T-helper 17 cell (primary cell): ENCODE measurements at places on chromosomes 12 and 14. TPM values are rescaled to one million over a fixed set of nuclear protein-coding genes. Genes with fewer than 3 reads are reported as not detected.

GRCh38 chr14:96631621-96632362 lies 129.6 kb downstream of the PAPOLA start:
- H3K27me3 ChIP-seq: peaks cover 10% of the 10 kb centered on the region
- H3K36me3 ChIP-seq: no peaks in the 10 kb centered on the region
- no peak overlapping the region for H3K27ac ChIP-seq
- no peak for DNase-seq
- H3K4me3 ChIP-seq: no peak overlapping the region

DNA sequence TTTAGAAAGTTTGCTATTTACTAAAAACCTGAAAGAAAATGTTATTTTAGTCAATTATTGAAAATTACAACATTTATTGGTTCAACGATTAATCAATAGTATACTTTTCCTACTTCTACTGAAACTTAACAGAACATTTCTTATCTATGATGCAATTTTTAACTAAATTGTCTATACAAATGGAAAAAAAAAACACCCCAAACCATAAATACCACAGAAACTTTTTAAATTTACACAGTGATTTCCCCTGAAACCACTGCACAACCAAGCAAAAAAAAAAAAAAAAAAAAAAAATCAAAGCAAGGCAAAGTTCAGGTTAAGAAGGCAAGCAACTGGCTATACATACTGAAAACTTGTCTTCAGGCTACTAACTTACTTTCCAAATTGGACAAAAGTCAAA lies 71.9 kb upstream of the POC1B start:
- H3K4me1 ChIP-seq: peaks cover 11% of the 10 kb centered on the region
- H3K4me3 ChIP-seq: no peak overlapping the region
- H3K36me3 ChIP-seq: peaks cover 8% of the 10 kb centered on the region
- H3K27me3 ChIP-seq: no peaks in the 10 kb centered on the region
- no peak overlapping the region for H3K27ac ChIP-seq
- DNase-seq: no peak

DNA sequence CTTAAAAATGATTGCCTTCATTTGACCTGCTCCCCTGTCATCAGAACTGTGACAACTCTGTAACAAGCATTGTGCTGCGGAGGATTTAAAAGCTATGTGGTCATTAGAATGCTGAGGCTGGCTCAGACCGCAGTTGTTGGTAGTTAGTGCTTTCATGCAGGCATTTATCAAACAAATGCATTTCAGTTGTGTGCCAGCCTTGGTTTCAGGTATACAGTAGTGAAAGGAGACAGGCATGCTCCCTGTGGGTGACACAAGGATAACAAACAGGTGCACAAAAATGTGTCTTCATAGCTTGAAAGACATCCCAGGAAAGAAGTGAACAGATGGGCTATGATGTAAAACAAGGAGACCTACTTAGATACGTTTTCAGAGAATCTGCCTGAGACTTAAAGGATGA lies 60.6 kb downstream of the MARK3 start:
- no peak overlapping the region for H3K4me3 ChIP-seq
- H3K27me3 ChIP-seq: no peaks in the 10 kb centered on the region
- peaks cover 26% of the 10 kb centered on the region for H3K4me1 ChIP-seq

DNA sequence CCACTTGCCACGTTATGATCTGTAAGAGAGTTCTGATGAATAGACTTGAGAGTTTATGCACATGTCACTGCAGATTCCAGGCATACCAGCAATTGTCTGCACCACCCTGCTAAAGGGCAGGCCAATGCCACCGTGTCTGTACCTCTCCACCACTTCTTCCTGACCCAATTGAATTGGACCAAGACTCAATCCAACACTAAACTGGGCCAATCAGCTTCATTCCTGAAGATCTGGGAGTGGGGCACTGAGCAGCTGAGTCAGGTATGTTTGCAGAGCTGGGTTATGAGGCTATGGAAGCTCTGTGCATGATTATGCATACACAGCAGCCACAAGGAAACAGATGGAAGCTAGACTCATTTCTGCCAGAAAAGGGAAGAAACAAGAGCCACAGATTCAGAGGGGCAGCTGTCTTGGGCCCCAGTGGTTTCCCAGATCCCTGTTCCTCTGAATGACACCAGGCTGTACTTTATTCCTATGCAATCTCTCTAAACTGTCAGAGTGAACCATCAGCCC lies 28.0 kb downstream of the DAO start:
- peaks cover 30% of the 10 kb centered on the region for H3K27me3 ChIP-seq
- DNase-seq: no peak
- H3K4me1 ChIP-seq: no peaks in the 10 kb centered on the region
- no peak overlapping the region for H3K4me3 ChIP-seq
- no peaks in the 10 kb centered on the region for H3K36me3 ChIP-seq
- no peak overlapping the region for H3K27ac ChIP-seq

- no peak overlapping the region for H3K4me3 ChIP-seq
- H3K4me1 ChIP-seq: no peaks in the 10 kb centered on the region
Observed at GRCh38 chr14:58739674-58740073, 101.9 kb downstream of the DACT1 start.

DNA sequence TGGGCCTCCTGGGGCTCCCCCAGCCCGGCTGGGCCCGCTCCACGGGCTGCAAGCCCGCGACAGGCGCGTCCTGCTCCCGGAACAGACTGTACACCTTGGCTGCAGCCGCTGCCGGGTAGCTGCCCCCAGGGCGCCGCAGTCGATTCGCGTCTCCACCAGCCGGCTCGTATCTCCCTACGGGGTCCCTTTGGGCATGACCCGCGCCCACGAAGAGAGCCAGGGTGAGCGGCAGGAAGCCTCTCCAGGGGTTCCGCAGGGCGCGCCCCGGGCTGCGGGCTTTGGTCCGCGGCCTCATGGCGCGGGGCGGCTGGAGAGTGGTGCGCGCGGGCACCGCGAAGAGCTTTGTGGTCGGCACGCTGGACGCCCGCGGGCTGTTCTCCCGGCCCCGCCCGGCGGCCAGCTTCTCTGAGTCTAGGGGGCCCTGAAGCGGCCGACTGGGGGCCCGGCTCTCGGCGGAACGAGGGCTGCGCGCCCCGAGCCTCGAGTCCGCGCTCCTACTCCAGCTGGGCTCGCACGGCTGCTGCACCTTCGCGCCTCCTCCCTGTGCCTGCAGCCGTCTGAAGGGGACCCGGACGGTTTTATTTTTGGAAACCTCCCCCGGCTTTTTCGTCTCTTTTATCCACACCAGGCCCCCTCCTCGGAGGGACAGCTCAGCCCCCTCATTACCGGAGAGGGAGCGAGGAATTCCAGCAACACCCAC lies at the start of gene LTBP2:
Gene LTBP2, minus strand, starts transcription at position 588 of the 700 bp plus-strand sequence. Its CDS starts 293 bp downstream, at position 295.
- no peak for DNase-seq
- peak within 1 kb of the TSS; percentile 81 for H3K4me3 ChIP-seq
- peaks cover 24% of the 10 kb centered on the region for H3K4me1 ChIP-seq
- no peak within 1 kb of the TSS for H3K27ac ChIP-seq
- H3K27me3 ChIP-seq: peaks cover 16% of the 10 kb centered on the region

GRCh38 chr14:97138801-97139200 lies 341.6 kb downstream of the VRK1 start:
- no peak overlapping the region for H3K27ac ChIP-seq
- no peaks in the 10 kb centered on the region for H3K27me3 ChIP-seq
- H3K4me3 ChIP-seq: no peak overlapping the region
- no peak for DNase-seq

- no peak for DNase-seq
- peak overlapping the region; percentile 91 for H3K4me3 ChIP-seq
- H3K27me3 ChIP-seq: no peaks in the 10 kb centered on the region
- H3K36me3 ChIP-seq: no peaks in the 10 kb centered on the region
Observed at GRCh38 chr14:54440037-54440436, 1.1 kb downstream of the CNIH1 start.

DNA sequence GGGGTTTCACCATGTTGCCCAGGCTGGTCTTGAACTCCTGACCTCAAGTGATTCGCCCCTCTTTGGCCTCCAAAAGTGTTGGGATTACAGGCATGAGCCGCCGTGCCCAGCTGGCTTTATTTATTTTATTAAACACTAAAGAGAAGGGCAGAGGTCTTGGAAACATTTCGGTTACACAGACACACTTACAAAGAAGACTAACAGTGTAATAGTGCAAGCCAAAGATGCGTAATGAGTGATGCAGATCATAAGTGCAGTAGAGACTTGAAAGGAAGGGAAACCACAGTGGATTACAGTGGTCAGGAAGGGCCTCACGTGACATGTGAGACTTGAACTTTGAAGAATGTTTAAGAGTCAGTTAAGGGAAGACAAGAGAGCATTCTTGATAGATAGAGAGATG lies 33.9 kb upstream of the CDK17 start:
- H3K4me3 ChIP-seq: peak overlapping the region; percentile 39
- peak overlapping the region; percentile 74 for H3K27ac ChIP-seq
- H3K27me3 ChIP-seq: no peaks in the 10 kb centered on the region
- H3K36me3 ChIP-seq: no peaks in the 10 kb centered on the region

DNA sequence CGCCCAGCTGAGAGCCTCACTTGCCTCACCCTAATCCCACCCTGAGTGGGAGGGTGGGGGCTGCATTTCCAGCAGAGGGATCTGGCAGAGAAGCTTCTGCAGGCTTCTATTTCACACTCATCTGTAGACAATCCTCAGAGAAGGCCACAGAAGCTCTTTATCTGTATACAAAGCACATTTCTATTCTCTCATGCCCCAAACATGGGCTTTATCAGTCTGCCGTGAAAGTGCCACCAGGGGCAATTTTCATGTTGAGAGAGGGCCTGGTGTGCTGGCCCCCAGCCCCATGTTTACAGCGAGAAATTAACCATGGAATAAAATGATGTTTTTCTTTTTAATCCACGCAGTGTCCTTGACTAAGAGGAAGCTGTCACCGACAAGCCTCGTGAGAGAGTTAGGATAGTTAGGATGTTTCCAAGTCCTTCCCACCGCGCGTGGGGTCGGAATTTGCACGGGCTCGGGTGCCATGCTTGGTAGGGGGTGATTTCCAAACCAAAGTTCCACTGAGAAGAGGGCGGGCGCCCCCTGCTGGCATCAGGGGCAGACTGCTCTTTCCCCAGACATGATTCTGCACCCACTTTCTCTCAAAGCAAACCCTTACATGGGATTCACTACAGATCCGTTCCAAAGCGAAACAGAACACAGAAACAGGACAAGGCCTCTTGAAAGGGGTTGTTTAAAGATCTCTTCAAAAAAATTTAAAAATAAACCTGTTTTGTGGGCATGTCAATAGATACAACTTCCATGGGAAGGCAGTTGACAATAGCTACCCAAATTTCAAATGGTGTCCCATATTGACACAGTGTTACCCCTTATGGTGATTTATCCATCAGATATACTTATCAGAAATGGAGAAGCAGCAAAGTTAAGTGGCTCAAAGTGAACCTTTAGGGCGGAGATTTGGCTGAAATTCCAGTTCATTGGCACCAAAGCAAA lies 19.4 kb downstream of the BDKRB1 start:
- no peaks in the 10 kb centered on the region for H3K27me3 ChIP-seq
- peak; percentile 74 for DNase-seq
- H3K27ac ChIP-seq: peak overlapping the region; percentile 47
- peaks cover 3% of the 10 kb centered on the region for H3K36me3 ChIP-seq

DNA sequence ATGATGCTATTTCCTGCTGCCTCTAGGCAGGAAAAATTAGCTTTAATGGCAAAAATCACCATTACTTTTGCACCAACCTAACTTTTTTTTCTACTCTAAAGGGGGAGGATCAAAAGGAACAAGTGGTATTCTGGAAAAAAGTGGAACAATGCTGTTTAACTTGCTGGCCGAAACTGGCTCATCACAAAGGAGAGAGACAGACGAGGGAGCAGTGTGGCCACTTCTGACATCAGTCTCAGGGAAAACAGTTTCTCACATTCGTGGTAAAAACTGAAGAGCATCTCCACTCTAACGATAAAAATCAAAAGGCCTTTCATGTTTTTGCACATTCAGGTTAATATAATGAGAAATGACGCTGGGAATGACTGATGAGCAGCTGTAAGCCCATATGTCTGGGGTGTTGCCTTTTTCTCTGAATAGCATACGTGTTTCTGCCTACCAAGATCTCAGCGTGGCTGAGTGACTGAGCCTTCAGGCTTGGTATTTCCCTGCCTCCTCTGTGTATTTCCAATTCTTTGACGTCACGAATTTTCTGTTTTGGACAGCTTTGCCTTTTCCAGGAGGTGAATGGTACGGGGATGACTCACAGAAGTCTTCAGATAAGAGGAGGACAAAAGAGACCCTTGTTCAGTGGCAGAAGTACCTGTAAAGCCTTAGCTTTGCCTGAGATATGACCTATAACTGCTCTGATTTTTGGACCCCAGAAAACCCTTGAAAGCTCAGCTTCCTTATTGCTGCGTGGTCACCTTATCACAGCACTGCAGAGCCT lies 358.8 kb downstream of the GLT1D1 start:
- DNase-seq: no peak
- no peaks in the 10 kb centered on the region for H3K27me3 ChIP-seq
- H3K27ac ChIP-seq: no peak overlapping the region
- no peaks in the 10 kb centered on the region for H3K36me3 ChIP-seq

- DNase-seq: no peak
- H3K27me3 ChIP-seq: no peaks in the 10 kb centered on the region
- no peak overlapping the region for H3K4me3 ChIP-seq
- H3K36me3 ChIP-seq: peaks cover 4% of the 10 kb centered on the region
Observed at GRCh38 chr14:89493877-89494634, 77.0 kb upstream of the FOXN3 start.

Gene DTX1
- 20.7 TPM for total RNA-seq

Gene TSHR
- 0.13 TPM for total RNA-seq

Gene KRT83
- not detected for total RNA-seq

Gene PLCZ1
- total RNA-seq: not detected

Gene PRPH
- not detected for total RNA-seq

Gene RPS29
- total RNA-seq: 4,133 TPM
